ENCODE measurements at places on chromosomes 12 and 14.

GRCh38 chr12:112149596-112149995 is 24.2 kb downstream of the TRAFD1 start:
- DNase-seq = no peak

DNA sequence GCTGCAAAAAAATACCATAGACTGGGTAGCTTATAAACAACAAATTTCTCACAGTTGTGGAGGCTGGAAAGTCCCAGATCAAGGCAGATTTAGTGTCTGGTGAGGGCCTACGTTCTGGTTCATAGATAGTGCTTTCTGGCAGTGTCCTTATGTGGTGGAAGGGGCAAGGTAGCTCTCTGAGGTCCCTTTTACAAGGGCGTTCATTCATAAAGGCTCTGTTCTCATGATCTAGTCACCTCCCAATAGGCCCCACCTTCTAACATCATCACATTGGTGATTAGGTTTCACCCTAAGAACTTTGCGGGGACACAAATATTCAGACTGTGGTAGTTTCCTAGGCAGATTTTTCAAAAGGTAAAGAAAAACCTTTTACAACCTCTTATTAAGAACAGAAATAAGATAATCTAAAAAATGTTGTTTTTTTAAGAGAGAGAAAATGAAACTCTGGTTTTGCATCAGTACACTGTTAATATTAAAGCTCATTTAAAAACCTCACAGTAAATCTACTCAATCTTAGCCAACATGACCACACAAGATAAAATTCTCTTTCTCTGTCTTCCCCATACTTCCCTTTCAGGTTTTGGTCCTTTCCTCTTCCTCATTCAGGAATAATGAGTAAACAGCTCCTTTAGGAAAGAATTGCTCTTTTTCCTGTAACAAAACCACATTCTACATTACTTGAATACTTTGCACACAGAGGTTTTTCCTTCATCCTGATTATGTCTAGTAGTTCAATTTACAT is 117.5 kb downstream of the UNC79 start:
- DNase-seq = no peak

DNA sequence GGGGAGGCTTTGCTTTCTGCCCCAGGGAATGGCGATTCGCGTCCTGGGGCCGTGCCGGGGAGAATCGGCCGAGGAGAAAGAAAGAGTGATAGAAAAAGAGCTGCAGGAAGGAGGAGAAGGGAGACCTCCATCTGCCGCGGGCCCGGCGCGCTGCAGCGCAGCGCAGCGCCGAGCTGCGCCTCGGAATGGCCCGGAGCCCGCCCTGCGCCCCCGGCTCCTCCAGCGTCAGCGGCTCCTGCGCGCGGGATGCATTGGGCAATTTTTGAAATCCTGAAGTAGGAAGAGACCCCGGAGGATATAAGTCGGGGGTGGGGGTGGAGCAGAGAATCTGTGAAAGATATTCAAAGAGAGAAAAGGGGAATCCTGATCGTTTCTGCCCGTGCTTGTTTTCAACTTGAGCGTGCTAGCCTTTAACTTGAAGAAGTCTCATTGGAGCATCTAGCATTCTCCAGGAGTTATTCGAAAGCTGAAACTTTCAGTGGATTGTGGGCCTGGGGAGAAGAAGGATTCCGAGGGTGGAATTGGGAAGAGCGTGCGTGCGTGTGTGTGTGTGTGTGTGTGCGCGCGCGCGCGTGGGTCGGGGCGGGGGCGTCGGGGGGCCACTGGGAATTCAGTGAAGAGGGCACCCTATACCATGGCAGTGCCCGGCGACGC is 441 bp downstream of the PDE3A start:
- no peak for DNase-seq

- DNase-seq = no peak
These were observed 16.1 kb upstream of the CCDC85C start for GRCh38 chr14:99619835-99620834.

GRCh38 chr12:43754015-43754414 is 4.6 kb downstream of the PUS7L start:
- DNase-seq = no peak

All from CD4-positive, alpha-beta T cell treated with Interferon alpha-2 for 1 hour (primary cell).